ENCODE measurements at places on chromosomes 12 and 14.

DNA sequence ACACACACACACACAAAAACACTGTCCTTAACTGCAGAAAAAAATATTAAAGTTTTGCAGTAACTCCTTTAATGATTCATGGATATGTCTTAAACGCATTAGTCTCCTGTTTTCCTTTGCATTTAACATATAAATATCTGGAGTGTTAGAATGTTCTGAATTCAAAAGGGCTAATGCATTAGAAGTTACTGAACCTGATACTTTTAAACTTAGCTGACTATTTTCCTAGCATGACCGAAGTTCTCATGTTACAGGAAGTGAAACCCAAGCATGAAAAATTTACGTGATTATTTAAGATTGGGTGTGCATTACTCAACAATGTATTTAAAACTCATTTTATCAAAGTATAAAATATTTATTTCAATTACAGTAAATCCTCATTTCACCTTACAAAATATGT, 791.2 kb downstream of the FLRT2 start:
- no peak for DNase-seq

DNA sequence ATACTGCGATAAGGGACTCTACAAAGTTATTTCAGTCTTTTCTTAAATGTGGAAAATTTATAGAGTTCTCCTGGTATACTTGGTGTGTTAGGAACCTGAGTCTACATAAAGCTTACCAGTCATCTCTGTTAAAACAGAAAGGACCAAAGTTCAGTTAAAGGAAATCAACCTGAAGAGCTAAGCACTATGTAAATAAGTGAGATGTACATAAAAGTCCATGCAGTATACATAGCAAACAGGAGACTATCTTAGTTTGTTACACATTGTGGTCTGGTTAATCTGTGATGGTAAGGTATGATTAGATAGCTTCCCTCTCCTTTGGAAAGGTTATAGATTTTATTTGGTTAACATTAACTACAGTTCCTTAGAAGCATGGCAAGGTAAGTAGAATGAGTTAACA, 75.9 kb downstream of the ATP2B1 start:
- no peak for DNase-seq

DNA sequence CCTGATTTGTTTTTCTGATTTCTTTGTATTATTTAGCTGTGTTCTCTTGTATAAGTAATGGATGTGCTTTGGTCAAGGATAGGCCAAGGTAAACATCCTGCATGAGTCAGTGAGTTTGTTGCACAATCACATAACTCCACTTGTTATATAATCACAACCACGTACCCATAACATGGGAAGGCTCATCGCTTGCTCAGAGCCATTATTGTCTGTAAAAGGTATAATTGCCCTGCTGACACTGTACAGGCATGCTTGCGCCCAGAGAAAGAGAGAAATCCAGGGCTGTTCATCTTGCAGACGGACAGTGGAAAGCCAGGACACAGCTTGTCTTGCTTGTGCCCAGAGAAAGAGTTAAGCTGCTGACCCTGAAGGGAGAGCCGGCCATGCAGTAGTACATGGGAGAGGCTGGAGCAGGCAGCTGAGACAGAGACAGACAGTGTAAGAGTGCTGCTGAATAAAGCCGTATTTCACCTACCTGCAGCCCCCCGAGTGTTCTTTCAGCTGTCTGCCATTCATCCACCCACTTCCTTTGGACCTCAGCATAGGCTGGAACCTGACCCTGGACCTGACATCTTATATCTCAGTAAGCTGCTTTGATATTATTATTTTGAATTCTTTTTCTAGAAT, 174.7 kb upstream of the DAAM1 start:
- DNase-seq = no peak

GRCh38 chr12:32240162-32240561, 133.5 kb downstream of the BICD1 start:
- DNase-seq = no peak

- DNase-seq = no peak
These were observed 7.3 kb upstream of the EMP1 start for GRCh38 chr12:13189264-13189663.

- no peak for DNase-seq
These were observed 141.0 kb downstream of the SLC16A7 start for GRCh38 chr12:59736786-59737185.

DNA sequence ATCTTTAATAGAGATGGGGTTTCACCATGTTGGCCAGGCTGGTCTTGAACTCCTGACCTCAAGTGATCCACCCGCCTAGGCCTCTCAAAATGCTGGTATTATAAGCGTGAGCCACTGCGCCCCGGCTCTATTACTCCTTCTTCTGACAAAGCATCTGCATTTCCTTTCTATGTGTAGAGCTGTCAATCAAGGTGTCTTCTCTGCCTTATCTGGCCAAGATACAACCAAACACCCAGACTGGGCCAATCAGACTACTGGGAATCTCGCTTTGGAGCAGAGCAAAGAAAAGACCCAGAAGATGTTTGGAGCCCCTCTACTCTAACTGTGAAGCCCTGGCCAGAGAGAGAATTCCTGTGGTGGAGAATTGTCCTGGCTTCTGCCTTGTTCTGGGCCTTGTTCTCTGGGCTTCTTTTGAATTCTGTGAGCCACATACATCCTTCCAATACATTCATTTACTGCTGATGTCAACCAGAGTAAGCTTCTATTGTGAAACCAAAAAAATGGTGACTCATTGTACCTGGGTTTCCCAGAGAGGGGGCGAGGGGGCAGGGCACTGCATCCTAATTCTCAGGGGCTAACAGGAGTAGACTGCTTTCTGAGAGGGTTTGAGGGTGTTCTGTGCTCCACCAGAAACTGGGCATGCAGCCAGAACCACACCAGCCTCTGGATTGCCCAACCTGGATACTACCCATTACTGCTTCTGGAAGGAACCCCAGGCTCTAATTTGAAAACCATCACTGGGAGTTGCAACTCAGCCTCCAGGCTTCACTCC, 18.8 kb upstream of the FLVCR2 start:
- peak; percentile 66 for DNase-seq

GRCh38 chr14:44287858-44288257, 219.2 kb downstream of the FSCB start:
- no peak for DNase-seq

DNA sequence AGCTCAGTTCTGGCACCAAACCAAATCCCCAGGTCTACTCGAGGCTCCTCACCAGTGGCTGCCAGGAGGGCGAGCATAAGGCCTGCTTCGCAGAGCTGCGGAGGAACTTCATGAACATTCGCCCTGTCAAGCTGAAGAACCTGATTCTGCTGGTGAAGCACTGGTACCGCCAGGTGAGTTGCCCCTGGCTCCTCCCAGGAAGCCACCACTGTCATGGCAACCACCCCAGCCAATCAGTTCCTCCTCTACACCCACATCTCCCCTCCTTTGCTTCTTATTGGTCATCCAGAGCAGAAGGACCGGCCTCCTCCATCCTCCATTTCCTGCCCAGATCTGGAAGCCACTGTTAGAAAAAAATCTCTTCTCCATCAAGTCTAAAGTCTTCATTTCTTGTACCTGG, 17.2 kb upstream of the OAS2 start:
- DNase-seq = no peak

- no peak for DNase-seq
These were observed 97.0 kb upstream of the GRIP1 start for GRCh38 chr12:66775871-66776270.

DNA sequence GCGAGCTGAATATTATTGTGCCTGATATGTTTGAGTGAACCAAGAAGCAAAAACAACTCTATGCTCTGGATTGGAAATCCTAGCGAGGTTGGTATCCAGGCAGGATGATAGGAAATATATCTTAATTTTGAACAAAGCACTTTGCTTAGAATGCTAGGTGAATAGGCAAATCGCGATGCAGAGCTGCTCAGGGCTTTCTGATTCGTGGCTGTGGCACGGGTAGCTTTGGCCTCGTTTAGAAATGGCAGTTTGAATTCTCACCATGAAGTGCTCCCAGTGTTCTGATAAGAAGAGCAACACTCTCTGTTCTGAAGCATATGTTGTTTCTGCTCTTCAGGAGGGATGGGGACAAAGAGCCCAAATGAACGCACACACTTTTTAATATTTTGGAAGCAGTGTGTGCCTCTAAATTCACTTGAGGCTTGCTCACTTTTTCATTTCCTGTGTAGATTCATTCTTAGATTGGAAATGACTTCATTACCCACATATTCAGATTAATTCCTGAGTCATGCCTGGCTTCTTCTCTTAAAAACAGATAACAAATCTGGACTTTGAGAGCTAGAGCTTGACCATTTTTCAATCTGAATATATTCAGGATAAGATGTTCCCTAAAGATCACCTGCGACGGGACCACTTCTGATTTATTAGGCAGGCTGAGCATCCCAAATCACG, 200.9 kb downstream of the RPAP3 start:
- DNase-seq = no peak

GRCh38 chr12:110561471-110562201, 21.5 kb downstream of the PPTC7 start:
- DNase-seq = no peak

DNA sequence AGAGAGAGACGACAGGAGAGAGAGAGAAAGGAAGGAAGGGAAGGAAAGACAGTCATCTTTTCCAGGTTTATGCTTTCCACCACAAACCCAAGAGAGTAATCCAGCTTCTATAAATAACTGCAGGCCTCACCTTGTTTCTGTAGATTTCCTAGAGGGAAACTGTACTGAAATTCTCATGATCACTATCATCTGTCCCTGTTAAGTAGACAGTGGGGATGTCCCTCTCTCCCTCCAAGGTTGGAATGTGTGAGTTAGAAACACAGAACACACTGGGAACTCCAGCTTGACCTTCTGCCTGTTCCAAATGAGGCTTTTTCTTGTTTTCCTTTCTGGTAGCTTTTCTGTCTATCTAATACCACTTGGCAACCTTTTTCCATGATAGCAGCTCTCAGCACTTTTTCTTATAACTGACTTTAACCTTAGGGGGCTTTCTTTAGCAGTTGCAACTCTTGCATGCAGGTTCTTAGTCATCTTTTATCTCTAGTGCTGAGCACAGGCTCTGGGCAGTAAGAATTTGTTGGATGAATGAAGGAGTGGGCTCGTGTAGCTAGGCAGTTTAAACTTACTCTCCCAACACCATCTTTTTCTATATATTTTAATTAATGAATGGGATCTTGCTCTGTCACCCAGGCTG, 22.8 kb upstream of the FBXO33 start:
- no peak for DNase-seq

- DNase-seq = no peak
These were observed 59.6 kb downstream of the FIGNL2 start for GRCh38 chr12:51788876-51789275.

DNA sequence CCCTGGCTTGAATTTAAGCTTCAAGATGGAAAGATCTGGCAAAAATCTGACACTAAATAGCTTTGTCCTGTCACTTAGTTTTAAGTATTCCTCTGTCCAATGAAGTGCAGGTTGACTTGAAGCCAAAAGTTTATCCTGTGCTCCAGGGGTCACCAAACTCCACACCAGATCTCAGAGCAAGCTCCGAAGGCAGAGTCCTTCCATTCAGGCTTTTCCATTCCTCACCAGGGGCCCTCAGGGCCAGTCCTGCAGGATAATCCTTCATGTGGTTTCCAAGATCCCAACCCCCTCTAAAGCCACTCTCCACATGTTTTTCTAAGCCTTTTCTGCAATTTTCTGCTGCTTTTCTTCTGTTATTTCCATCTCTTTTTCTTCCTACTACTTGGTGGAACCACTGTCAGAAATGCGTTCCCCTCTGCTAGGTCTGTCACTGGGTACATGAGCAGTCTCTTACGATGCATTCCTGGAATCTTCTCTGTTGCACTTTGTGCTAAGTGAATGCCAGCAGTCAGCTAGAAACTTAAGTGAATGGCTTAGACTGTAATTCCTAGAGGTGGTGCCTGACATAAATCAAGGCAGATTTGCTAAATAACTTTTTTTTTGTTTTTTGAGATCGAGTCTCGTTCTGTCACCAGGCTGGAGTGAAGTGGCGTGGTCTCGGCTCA, 251.4 kb downstream of the MSRB3 start:
- DNase-seq = no peak

- DNase-seq = no peak
These were observed 29.4 kb upstream of the GPR68 start for GRCh38 chr14:91273885-91274273.

GRCh38 chr12:91892081-91892855, 253.4 kb downstream of the BTG1 start:
- no peak for DNase-seq

- no peak for DNase-seq
These were observed 635.5 kb downstream of the SLC16A7 start for GRCh38 chr12:60231303-60231702.

DNA sequence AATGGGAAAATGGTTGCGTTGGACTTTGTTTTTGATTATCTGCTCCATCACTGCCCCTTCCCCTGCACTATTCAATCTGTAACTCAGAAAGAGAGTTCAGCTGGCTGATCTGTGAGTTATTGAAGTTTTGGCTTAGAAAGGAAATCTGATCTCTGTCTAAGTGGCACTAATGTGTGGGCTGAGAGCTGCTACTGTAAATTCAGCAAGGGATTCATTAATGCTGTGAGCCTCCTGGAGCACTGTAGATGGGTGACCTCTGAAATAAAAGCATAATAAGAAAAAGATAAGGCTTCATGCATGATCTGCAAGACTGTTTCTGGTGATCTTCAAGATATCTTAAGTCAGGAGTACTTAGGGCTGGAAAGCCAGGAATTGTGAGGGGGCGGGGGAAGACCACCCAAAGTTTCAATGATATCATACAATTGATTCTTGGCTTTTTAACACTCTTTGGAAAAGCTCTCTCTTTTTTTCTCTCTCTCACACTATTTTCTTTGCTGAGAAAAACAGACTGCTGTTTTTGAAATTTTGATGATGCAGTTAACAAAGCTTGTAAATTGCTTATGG, 101.1 kb downstream of the C12orf75 start:
- no peak for DNase-seq

DNA sequence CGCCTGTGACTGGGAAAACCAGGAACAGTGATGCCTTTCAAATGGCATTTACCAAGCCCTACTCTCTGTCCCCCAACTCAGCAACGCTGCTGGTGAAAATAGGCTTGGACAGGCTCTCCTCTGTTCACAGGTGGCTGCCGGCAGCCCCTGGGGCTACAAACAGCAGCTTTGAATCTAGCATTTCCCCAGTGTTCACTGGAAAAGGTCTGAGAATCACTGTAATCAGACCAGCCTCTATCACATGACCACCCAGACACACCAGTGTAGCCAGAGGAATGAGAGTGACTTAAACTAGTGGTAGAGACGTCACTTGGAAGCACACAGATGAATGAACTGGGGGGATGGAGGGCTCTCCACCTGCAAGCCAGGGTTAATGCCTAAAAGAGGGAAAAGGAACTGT, 151.8 kb downstream of the FOXN3 start:
- DNase-seq = no peak

DNA sequence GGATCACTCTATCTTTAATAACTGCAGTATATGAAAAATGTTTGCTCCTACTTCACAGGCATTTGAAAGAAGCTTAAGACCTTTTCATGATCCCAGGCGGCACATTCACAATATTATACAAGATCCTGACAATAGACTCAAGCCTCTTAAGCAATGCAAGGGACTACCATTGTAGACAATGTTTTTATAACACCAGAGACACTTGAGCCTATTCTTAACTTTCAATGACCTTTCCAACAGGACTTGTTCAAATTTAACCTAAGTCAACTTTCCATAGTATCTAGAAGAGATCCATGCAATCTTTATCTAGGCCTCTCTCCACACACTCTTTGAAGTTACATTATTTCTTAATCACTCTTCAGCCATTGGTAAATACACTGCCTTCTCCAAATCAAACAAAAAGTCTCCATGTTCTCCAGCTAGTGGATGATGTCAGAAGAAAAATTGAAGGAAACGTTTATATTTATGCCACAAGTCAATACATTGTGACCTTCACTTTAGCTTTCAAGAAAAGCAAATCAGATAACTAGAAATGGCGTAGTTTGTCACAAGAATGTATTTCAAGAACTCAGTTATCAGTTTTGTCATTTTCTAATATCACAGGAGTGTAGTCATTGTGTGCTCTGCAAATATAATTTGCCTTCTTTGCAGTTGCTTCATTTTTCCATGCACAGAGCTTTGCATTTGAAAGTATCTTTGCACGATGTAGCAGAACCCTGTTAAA, 41.2 kb downstream of the PHLDA1 start:
- DNase-seq = no peak

Data from T-helper 2 cell (primary cell).